ENCODE measurements at places on chromosomes 12 and 14. TPM values are rescaled to one million over a fixed set of nuclear protein-coding genes. Genes with fewer than 3 reads are reported as not detected.

A2ML1 gene
- total RNA-seq = not detected

CELA1 gene
- not detected for total RNA-seq

CLEC1B gene
- not detected for total RNA-seq

SLC10A1 gene
- total RNA-seq = not detected

VRK1 gene
- total RNA-seq = 10.1 TPM

RASSF9 gene
- total RNA-seq = 1.7 TPM

GLIPR1 gene
- 19.5 TPM for total RNA-seq

CLEC2A gene
- not detected for total RNA-seq

TBX3 gene
- 10.4 TPM for total RNA-seq

C12orf54 gene
- total RNA-seq = not detected

OR10G2 gene
- not detected for total RNA-seq

TRIM9 gene
- total RNA-seq = 0.58 TPM

TEX52 gene
- not detected for total RNA-seq

FOXN4 gene
- not detected for total RNA-seq

LMNTD1 gene
- total RNA-seq = 0.75 TPM

CIROP gene
- not detected for total RNA-seq

SLCO1C1 gene
- 2.4 TPM for total RNA-seq

HVCN1 gene
- total RNA-seq = 5.4 TPM

CMTM5 gene
- total RNA-seq = 2.0 TPM

MGST1 gene
- 65.9 TPM for total RNA-seq

LLPH gene
- total RNA-seq = 12.6 TPM

KRT80 gene
- total RNA-seq = not detected

FOXA1 gene
- total RNA-seq = not detected

VTI1B gene
- 80.9 TPM for total RNA-seq

SERPINA5 gene
- total RNA-seq = 2.1 TPM

PTPRQ gene
- 4.2 TPM for total RNA-seq

KRT6B gene
- not detected for total RNA-seq

DAO gene
- not detected for total RNA-seq

TAS2R13 gene
- total RNA-seq = 0.83 TPM

GPRC5D gene
- total RNA-seq = 0.84 TPM

TRPV4 gene
- under 0.01 TPM for total RNA-seq

CRACR2A gene
- total RNA-seq = 2.8 TPM

KLHL33 gene
- 0.83 TPM for total RNA-seq

BIN2 gene
- 1.7 TPM for total RNA-seq

NR1H4 gene
- not detected for total RNA-seq

CDH24 gene
- total RNA-seq = 5.9 TPM

CLEC4C gene
- total RNA-seq = not detected

KIF21A gene
- total RNA-seq = 9.3 TPM

POTEG gene
- total RNA-seq = not detected

DPPA3 gene
- total RNA-seq = not detected

CLEC4D gene
- 1.7 TPM for total RNA-seq

SIVA1 gene
- 207 TPM for total RNA-seq

DLGAP5 gene
- total RNA-seq = not detected

GUCY2C gene
- not detected for total RNA-seq

SLC17A8 gene
- not detected for total RNA-seq

DUSP6 gene
- 88.8 TPM for total RNA-seq

PLEKHD1 gene
- not detected for total RNA-seq

DEPDC4 gene
- total RNA-seq = not detected

RNASE7 gene
- total RNA-seq = not detected

PDZRN4 gene
- total RNA-seq = 47.1 TPM
